ENCODE measurements at places on chromosomes 16 and 17. TPM values are rescaled to one million over a fixed set of nuclear protein-coding genes. Genes with fewer than 3 reads are reported as not detected.

DNA sequence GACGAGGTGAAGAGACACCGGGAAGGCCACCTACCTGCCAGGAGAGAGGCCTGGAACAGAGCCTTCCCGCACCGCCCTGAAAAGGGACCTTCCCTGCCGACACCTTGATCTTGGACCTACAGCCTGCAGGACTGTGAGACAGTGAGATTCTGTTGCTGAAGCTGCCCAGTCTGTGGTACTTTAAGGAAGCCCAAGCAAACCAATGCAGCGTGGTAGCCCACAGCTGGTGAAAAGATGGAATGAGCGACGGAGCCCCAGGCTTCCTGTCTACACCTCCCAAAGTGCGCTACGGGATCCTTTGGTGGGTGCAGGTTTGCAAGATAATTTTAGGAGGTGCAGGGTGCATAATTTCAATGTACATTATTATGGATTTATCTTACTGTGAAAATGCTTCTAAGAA, 33.9 kb downstream of the TNFRSF13B start:
- no peak for DNase-seq

GRCh38 chr17:72370819-72371218, 250.0 kb downstream of the SOX9 start:
- DNase-seq, result no peak

DNA sequence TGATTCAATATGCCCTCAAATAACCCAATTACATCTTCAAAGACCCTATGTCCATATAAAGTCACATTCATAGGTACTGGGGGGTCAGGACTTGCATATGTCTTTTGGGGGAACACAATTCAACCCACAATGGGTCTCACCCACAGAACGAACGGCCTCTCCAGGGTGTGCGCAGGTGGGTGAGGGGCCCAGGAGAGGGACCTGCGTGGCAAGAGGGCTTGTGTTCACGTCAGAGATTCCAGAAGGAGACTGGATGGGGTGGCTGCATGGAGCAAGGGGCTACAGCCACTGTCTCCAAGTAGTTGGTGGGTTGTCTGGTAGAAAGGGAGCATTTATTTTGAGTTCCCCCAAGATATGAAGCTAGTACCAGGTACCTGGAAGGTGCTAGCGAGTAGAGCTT, 212.2 kb downstream of the SEC14L1 start:
- DNase-seq, result no peak

DNA sequence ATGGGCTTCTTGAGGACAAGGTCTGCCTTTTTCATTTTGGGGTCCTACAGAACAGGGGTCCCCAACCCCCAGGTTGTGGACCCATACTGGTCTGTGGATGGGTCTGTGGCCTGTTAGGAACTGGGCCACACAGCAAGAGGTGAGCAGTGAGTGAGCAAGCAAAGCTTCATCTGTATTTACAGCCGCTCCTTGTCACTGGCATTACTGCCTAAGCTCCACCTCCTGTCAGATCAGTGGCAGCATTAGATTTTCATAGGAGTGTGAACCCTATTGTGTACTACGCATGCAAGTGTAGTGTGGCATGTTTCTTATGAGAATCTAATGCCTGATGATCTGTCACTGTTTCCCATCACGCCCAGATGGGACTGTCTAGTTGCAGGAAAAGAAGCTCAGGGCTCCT, 33.9 kb downstream of the ERN1 start:
- no peak for DNase-seq

DNA sequence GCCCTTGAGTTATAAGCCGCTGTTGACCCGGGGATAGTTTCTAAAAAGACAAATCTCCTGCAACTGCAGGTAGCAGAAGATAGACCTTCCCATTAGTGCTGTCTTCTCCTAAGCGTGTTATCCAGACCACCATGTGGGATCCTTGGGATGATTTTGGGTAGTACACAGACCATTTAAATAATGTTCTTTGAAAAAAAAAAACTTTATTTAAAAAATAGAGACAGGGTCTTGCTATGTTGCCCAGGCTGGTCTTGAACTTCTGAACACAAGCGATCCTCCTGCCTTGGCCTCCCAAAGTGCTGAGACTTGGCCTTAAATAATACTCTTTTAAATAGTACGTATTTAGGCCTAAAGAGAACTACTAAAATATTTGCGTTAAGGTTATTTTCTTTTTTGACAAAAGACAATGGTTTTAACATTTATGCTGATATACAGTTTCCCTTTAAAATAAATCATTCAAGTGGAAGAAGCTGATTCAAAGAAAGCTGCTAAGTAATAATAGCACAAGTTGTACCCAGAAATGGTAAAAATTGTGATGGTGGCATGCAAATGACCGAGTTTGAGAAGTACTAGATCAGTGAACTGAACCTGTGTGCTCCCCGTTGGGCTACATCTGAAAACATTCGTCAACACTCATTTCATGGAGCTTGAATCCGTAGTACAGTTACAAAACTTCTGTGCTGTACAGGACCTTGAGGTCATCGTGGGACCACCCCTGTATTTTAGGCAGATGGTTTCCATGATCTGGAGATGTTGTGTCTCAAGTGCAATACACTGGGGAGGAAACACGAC, 24.0 kb downstream of the SMARCE1 start:
- DNase-seq, result no peak

- DNase-seq, result no peak
These were observed 9.0 kb upstream of the CCR7 start for GRCh38 chr17:40574292-40574691.

DNA sequence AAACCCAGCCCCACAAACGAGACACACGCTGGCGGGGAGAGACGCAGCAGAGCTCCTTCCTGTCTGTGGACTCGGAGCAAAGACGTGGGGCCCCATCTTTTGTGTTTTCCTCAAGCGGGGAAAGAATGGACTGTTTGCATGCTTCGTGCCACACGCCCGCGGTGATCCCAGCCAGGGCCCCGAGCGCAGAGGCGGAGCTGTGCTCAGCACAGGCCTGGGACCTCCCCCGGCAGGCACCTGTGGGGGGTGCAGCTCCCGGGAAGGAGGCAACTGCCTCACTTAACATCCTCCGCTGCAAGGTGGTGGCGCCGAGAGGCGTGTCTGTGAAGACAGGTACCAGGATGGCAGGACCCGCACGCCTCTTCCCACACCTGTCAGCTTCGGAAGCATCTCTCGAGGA, 19.1 kb downstream of the TRARG1 start:
- DNase-seq, result peak; percentile 67

DNA sequence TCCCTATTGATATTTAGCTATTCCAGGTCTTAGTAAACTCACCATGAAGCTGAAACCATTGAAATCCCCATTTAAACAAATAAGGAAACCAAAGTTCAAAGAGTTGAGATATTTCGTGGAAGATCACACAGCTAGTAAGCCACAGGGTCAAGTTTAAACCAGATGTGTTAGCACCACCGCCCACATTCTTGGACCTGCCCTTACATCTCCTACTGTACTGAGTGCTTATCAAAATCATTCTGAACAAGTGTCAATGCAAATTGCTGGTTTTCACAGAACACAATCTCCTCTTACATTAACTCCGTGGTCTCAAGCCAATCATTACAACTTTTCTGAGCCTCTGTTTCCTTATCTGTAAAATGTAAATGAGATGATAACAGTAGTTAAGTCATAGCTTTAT, 676.2 kb downstream of the CDH11 start:
- DNase-seq, result no peak

DNA sequence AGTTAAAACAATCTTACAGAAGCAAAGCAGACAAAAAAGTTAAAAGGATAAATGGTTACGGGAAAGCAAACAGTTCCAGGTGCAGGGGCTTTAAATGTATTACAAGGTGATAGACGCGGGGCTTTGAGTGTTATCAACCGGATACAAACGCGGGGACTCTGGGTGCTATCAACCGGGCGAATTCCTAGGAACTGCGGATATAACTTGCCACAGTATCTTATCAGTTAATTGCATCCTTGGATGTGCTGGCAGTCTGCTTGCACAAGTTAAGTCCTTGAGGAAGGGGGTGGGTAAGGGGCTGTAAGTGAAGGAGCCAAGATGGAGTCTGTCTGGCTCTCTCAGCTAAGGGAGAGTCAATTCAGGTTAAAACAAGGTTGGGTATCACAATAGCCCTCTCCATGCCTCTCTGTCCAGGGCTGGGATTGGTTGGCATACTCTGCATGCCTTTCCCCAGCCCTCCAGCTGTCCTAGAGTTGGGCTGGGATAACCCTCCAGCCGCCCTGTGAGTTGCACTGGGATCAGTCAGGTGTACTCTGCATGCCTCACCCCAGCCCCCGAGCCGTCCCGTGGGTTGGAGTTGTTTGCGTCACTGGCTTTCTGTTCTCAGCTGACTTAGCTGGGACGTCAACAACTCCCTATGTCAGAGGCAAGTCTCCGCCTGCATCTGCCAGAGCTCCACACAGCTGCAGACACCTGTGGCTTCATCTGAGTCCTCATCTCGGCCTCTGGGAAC, 40.9 kb downstream of the TMEM235 start:
- peak; percentile 86 for DNase-seq

GRCh38 chr16:74700116-74700437, 585 bp downstream of the MLKL start:
- peak; percentile 59 for DNase-seq

DNA sequence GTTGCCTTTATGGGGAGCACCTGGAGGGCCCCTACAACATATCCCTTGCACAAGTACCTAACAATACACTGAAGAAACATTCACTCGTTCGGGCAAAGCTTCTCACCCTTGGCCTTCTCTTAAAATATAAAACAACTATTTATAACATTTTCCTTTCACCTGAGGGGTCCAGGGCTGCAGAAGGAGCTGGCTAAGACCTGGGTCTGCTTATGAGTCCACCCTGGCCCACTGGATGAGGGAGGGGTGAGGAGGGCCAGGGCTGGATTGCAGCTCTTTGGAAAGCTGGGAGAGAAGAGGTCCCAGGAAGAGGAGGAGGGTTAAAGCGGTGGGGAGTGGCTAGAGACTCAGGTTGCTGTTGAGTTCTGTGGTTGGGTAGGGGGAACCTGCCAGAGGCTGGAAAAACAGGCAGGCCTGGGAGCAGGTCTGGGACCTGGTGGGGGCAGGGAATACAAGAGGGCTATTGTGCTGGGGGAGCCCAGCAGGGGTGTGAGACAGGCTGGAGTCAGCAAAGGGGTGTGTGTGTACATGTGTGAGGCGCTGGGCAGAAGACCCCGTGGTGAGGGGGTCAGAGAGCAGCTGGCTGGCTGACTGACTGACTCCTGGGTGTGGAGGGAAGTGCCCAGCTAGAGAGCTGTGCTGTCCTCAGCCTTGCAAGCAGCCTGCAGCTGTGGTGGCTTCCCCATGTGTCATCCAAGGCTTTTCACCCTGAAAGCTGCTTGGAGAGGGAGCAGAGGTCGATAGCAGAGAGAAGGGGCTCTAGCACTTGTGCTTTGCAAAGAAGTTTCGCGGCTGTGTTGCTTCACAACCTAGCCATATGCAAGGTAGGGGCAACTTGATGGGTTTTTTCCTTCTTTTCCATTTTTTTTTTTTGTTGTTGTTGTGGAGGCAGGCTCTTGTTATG, 10.2 kb upstream of the MRC2 start:
- no peak for DNase-seq

DNA sequence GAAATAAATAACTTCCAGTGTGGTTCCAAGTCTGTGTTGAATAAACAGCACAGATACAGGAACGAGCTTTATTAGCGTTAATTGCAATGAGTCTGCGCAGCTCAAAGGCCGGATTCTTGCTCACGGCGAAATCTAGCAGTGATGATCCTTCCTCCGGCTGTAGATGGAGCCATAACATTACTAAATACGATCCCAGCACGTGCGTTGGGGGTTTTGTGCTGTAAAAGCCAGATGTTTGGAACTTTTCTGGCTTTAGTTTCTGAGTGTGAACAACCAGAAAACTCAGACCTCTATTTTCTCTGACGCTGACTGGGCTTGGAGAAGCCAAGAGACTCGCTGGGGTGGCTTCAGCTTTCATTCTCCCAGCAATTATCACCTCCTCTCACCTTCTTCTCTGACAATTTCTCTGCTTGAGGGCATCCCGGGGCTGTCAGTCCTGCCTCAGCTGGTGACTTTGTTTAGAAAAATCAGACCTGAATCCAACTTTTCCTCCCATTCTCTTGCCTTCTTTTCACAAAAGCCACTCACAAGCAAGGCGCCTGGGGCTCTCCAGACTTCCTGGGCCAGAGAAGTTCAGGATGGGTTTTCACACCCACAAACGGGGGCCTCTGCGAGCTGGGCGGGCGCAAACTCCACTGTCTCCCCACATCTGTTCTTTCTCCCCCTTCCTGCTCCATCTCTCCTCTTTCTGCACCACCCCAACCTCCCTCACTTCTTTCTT, 47.1 kb upstream of the AKTIP start:
- peak; percentile 69 for DNase-seq

GRCh38 chr16:81885976-81886586, 107.0 kb downstream of the PLCG2 start:
- DNase-seq, result peak; percentile 42

- no peak for DNase-seq
These were observed 29.9 kb downstream of the KANSL1 start for GRCh38 chr17:46163316-46163715.

GRCh38 chr16:13866073-13866472, 53.9 kb upstream of the ERCC4 start:
- DNase-seq, result peak; percentile 76

GRCh38 chr17:1755252-1755826, 6.5 kb upstream of the SERPINF1 start:
- DNase-seq, result no peak

DNA sequence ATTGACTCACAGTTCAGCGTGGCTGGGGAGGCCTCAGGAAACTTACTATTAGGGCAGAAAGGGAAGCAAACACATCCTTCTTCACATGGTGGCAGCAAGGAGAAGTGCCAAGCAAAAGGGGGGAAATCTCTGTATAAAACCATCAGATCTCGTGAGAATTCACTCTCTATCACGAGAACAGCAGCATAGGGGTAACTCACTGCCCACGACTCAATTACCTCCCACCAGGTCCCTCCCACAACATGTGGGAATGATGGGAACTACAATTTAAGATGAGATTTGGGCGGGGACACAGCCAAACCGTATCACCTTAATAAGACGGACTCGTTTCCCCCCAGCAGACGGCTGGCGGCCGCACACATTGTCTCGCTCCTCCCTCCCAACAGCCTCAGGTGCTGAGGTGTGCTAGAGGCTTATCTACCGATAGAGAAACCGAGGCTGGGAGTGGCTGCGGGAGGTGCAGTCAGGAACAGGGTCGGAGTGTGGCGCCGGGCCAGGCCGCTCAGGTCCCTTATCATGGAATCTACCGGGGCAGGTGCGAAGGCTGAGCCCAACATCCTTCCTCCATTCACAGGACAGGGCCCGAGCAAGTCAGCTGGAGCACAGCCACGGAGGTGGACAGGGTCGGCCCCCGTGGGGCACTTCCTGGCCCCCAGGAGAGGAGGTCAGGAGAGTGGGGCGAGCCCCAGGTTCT, 4.9 kb upstream of the ZG16B start:
- DNase-seq, result no peak

- DNase-seq, result no peak
These were observed 446 bp upstream of the COQ7 start for GRCh38 chr16:19066988-19067348.

Gene CACNA1G
- total RNA-seq, result not detected

Gene HOXB13
- total RNA-seq, result not detected

Gene HOXB3
- 1.2 TPM for total RNA-seq

Gene CALCOCO2
- 66.7 TPM for total RNA-seq

Gene TBC1D3G
- total RNA-seq, result not detected

Gene CX3CL1
- total RNA-seq, result not detected

Gene NUTF2
- 249 TPM for total RNA-seq

Gene TP53
- total RNA-seq, result 127 TPM
